ENCODE measurements at places on chromosomes 1 and 21.

- DNase-seq = no peak
Measured at GRCh38 chr1:20037877-20038276, 32.1 kb upstream of the PLA2G5 start.

DNA sequence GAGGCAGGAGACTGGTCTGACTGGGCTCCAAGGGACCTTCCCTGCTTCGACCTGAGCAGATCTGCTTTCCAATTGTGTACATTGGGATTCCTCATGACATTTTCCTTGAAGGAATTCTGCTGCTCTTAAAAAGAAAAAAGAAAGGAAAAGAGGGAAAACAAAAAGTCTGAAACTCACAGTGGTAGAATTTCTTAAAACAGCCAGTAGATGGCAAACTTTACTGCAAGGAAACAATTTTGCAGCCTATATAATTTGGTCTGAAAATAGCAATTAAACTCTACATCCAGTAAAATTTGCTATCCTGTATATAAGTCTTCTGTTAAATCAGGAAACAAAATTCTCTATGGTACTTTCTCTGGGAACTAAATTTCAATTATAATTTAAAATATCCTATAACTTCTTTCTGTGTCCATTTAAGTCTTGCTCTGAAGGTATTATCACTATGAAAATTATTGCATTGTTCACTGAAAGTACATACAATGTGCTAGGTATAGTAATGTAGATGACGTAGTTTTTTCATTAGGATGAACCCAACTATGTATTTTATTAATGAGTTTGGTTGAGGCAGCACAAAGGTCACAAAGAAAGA lies 59.8 kb downstream of the CRB1 start:
- DNase-seq = no peak

- DNase-seq = no peak
Measured at GRCh38 chr1:183080406-183080805, 57.2 kb downstream of the LAMC1 start.

- no peak for DNase-seq
Measured at GRCh38 chr1:230696722-230697437, 17.0 kb downstream of the AGT start.

- DNase-seq = no peak
Measured at GRCh38 chr1:100757946-100758345, 38.4 kb downstream of the VCAM1 start.

- DNase-seq = no peak
Measured at GRCh38 chr1:236502579-236502971, 21.2 kb upstream of the LGALS8 start.

GRCh38 chr1:8517661-8518489 lies 200.0 kb downstream of the SLC45A1 start:
- DNase-seq = no peak

GRCh38 chr21:24223624-24224023 lies 1383.7 kb downstream of the MRPL39 start:
- DNase-seq = no peak

- no peak for DNase-seq
Measured at GRCh38 chr1:219433496-219434131, 179.3 kb downstream of the ZC3H11B start.

GRCh38 chr1:183289051-183289496 lies 103.0 kb downstream of the LAMC2 start:
- DNase-seq = no peak
